ENCODE measurements at places on chromosomes 5 and 9. TPM values are rescaled to one million over a fixed set of nuclear protein-coding genes. Genes with fewer than 3 reads are reported as not detected.

Gene CNTNAP3B
- total RNA-seq: 47.1 TPM

GRCh38 chr9:104905153-104905901 is 22.6 kb downstream of the ABCA1 start:
- DNase-seq: no peak

GRCh38 chr5:126641387-126641786 is 40.6 kb downstream of the PHAX start:
- DNase-seq: no peak

Gene C5orf46
- total RNA-seq: 62.8 TPM

Gene FGD3
- 20.8 TPM for total RNA-seq

GRCh38 chr9:70588381-70588780 is 173.9 kb upstream of the KLF9 start:
- no peak for DNase-seq

DNA sequence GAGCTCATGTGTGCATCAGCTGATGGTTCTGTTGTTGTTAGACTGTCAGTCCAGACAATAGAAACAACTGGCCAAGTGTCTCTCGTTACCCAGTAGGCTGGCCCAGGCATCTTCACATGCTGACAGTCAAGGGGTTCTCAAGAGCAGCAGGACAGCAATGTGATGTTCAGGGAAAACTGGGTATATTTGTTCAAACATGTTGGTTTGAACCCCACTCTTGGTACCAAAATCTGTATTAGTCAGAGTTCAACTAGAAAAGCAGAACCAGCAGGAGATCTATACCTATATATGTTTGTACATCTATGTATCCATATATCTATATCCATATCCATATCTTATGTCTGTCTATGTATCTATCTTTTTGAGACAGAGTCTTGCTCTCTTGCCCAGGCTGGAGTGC is 108.1 kb downstream of the LRRC70 start:
- DNase-seq: no peak

Gene CATSPER3
- total RNA-seq: not detected

GRCh38 chr5:74649421-74649973 is 9.0 kb upstream of the ENC1 start:
- DNase-seq: no peak

- DNase-seq: no peak
Measured at GRCh38 chr9:37908283-37908682, 4.4 kb upstream of the SLC25A51 start.

DNA sequence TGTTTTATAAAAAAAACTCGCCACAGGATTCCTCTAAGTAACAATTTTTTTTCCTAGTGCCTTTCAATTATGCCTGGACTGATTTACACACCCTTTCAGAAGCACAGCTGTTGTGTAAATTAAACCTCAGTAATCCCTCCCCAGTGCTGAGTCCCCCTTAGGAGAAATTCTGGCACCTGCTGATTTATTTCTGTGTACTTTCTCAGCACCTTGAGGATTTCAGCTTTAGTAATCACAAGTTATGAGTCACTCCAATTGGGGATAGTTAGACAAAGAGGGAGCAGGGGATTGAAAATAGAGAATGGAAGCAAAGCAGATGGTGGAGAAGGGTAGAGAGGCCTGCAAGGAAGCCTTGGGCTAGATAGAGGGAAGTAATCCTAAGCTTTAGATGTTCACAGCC is 171.7 kb downstream of the TTLL11 start:
- DNase-seq: no peak

Gene STKLD1
- total RNA-seq: not detected

- no peak for DNase-seq
Measured at GRCh38 chr9:18596920-18597319, 123.0 kb downstream of the ADAMTSL1 start.

DNA sequence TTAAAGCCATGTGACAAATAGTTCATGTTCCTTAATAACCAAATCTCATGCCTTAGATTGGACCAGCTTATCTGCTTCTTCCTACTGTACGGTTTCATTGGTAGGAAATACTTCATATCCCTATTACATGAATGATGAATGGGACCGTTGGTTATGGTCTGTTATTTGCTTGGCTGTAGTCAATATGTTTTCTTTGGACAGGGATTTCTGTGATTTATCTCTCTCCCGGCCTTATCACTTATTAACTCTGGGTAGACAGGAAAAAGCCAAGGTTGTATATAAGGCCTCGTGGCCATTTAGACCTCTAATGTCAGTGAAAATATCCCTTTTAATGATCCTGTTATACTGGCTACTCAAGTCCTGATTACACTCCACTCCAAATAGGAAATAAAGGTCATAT is 330.6 kb downstream of the EBF1 start:
- no peak for DNase-seq

DNA sequence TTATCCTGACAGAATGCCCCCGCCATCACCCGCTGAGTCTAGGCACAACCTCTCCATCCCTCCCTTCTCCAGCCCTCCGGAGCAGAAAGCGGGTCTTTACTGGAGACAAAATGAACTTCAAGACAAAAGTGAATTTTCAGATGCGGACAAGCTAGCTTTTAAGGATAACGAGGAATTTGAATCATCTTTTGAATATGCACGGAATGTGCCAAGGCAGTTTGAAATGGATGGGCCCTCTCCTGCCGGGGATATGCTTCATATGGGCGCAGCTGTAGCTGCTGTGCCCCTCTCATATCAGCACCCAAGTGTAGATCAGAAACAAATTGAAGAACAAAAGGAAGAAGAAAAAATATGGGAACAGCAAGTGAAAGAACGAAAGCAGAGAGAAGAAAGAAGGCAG is 37.5 kb downstream of the CPLANE1 start:
- DNase-seq: no peak

DNA sequence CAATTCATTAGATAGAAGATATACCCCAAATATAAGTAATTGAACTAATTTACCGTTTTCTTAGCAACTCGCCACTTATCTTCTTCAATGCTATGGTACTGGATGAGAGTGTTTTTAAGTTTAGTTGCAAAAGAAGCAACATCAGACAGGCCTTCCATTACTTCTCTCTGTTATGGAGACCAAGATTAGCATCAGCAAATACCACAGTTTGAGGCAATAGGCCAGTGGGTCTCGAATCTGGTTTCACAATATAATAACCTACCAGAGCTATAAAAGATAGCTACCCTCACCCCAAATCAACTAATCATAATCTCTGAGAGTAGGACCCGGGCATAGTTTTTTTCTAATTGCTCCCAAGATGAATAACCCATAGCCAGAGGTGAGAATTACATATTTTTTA is 5.1 kb downstream of the STARD4 start:
- no peak for DNase-seq

DNA sequence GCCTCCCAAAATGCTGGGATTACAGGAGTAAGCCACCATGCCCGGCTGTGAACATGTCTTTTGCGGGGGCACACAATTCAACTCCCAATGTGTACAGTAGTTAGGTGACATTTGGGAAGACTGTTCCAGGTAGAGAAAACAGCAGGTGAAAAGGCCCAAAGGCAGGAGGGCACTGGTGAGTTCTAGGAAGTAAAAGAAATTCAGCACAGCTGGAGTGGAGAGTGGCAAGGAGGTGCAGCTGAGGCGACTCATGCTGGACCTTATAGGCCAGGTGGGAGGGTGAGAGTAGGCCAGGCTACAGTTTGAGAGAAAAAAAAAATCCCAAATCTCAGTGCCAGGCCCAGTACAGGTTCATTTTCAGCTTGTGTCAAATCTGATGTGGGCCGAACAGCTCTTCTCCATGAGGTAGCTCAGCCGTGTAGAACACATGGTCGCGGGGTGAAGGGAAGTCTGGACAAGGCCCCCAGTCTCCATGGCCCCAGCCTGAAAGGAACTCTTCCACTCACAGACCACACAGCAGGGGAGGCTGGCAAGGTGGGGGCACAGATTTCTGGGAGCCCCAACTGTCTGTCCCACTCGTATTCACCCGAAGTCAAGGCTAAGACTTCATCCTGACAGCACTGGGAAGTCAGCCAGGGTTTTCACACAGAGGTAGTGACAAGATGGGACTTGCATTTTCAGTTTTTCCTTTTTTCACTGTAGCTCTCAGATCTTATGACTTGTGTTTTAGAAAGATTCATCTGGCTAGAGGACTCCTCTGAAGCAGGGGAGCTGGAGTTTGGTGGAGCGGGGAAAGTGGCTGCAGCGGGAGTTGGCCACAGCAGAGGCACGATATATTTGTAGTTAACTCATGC is 4.5 kb upstream of the HNRNPAB start:
- DNase-seq: no peak

- DNase-seq: no peak
Measured at GRCh38 chr9:131122158-131122557, 3.2 kb upstream of the NUP214 start.

DNA sequence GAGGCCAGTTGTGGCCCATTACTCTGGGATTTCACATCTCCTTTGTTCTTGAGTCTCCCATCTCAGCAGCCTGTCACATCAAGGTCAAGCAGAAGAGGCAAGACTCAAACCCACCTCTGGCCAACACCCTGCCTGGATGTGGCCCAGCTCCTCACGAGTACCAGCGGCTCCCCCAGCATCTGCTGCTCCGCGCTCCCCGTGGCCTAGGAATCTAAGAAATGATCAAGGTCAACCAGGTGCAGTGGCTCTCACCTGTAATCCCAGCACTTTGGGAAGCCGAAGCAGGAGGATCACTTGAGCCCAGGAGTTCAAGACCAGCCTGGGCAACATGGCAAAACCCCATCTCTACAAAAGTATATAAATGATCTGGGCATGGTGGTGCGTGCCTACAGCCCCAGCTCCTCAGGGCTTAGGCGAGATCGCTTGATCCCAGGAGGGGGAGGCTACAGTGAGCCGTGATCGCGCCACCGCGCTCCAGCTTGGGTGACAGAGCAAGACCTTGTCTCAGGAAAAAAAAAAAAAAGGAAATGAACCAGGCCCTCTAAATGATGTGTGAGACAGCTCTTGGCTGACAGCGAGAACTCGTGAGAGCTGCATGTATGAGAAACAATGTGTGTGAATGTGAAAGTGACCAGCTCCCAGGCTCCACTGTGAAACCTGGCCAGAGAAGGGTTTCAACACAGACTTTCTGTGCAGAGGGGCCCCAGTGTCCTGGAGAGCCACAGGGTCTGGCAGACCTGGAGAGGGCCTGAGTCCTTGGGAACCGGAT is 61.6 kb upstream of the ANGPTL2 start:
- DNase-seq: peak; percentile 84

Gene ENHO
- total RNA-seq: not detected

DNA sequence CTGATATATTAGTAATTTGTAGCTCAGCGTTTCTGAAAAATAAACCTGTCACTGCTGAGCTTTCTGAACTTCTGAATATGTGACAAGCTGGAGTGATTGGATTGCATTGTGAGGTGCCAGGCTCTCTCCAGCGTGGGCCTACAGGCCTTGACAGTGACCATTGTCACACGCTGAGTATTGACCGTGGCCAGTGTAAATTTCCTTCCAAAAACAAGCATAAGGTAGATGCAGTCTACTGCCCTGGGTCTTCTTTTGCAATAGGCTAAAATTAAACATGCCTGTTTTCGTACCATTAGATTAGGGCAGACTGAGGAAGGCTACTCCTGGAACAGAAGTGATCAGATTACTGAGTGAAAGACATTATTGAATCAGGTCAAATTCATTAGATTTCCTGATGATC is 60.2 kb downstream of the SPEF2 start:
- DNase-seq: no peak

GRCh38 chr5:141853895-141854626 is 24.1 kb downstream of the PCDH1 start:
- no peak for DNase-seq

DNA sequence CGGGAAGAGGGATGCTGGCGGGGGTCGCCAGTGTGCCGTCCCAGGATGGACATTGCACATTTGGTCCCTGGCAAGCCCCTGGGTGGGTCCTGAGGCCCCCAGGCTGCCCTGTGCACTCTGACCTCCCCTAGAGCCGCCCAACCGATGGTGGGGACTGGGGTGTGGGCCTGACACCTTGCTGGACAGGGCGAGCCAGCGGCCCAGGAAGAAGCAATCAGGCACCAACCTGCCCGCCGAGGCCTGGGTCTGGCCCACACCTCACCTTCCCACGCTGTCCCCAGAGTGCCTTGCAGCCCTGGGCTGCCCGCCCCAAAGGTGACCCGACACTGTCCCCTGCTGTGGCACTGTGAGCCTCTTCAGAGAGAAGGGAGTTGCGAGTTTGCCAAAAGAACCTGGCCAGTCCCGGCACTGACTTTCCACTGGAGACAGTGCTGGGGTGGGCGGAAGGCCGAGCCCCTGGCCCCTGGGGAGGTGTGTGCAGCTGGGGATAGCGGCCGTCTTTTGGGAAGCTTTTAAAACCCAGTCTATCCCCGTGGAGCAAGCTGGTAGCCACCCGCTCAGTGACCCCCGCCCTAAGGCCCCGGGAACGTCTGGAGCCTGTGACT is 12.0 kb upstream of the NRARP start:
- DNase-seq: peak; percentile 58

- no peak for DNase-seq
Measured at GRCh38 chr5:115243412-115243811, 19.3 kb downstream of the PGGT1B start.
